ENCODE measurements at places on chromosomes 3 and 15.

- no peak for DNase-seq
Measured at GRCh38 chr15:99390667-99391066, 139.4 kb downstream of the LRRC28 start.

DNA sequence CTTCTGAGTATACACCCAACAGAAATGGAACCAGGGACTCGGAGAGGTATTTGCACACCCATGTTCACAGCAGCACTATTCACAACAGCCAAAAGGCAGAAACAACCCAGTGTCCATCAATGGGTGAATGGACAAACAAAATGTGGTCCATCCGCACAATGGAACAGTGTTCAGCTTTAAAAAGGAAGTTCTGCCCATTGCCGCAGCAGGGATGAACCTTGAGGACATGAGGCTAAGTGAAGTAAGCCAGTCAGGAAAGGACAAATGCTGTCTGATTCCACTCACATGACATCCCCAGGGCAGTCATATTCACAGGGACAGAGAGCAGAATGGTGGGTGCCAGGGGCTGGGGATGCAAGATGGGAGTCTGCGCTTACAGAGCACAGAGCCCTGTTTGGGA lies 7.5 kb downstream of the IQSEC1 start:
- DNase-seq: no peak

GRCh38 chr3:115958526-115958925 lies 335.2 kb downstream of the GAP43 start:
- no peak for DNase-seq

DNA sequence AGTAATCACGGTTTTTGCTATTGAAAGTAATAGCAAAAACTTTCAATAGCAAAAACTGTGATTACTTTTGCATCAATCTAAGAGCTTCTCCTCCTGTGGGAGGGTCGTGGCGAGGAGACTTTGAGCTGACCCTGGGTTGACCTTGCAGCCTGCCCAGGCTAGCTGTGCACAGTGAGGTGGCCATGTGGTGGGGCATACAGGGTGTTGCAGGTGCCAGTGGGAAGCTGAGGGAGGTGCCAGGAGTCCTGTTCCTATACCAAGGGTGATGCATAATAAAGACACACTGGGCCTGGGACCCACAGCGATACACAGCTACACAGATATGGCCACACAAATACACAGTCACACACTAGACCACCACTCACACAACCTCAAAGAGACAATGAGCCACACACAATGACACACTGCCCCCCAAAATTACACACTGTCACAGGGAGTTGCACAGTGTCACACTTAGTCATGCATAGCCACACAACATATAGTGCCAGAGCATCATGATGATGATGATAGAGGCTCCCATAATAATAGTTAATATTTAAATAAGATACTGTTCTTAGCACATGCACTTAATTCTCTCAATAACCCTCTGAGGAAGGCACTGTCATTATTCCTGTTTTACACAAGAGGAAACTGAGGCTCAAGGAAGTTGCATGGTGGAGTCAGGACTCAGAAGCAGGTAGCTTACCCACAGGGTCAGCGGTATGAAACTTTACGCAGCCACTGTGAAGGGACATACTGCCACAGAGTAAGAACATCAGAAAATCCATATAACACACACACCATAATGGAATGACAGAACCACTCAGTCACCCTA lies 6.3 kb downstream of the PLCD1 start:
- DNase-seq: no peak

DNA sequence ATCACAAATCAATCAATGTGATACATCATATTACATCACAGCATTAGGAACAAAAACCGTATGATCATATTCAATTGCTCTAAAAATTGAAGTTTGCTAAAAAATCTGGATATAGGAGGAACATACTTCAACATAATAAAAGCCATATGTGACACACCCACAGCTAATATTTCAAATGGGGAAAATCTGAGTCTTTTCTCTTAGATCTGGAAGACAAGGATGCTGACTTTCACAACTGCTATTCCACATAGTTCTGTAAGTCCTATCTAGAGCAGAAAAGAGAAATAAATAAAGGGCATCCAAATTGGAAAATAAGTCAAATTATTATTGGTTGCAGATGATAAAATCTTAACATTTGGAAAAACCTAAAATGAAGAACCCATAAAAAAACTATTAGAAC lies 256.8 kb upstream of the SGO1 start:
- DNase-seq: no peak

- DNase-seq: no peak
Measured at GRCh38 chr3:1082108-1082507, 10.7 kb upstream of the CNTN6 start.

- DNase-seq: no peak
Measured at GRCh38 chr3:105899516-105899915, 30.7 kb upstream of the CBLB start.

DNA sequence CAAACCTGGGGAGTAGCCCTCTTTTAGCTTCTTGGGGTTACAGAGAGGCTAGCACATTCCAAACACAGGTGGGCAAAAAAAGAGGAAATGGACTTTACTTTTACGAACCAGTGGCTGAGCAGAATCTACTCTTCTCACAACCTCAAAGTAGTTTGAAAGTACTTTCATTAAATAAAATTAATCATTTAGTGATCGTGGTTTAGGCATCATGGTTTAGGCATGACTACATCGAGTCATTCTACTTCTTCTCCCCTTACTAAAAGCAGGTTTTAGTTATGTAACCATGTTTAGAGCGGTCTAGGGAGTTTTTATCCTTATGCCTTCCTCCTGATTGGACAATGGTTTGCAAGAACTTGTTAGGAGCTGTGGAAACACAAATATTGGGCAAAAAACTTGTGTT lies 2.5 kb upstream of the GREM1 start:
- DNase-seq: no peak

DNA sequence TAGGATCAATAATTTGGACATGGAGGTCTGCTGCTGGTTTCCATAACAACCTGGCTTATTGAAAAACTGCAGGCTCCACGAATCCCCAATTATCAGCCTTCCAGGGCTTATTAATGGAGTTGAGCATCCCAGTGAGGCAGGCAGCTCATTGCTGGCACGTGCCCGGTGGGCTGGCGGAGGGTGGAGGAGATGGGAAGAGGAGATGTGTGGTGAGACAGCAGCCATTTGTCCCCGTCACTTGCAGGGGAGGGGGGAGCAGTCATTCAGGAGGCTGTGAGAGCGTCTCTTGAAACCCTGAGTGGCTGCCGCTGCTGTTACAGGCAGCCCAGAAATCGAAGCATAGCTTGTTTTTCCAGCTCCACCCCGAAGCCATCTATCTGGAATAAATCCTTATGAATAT lies 70.6 kb downstream of the GAP43 start:
- DNase-seq: no peak

DNA sequence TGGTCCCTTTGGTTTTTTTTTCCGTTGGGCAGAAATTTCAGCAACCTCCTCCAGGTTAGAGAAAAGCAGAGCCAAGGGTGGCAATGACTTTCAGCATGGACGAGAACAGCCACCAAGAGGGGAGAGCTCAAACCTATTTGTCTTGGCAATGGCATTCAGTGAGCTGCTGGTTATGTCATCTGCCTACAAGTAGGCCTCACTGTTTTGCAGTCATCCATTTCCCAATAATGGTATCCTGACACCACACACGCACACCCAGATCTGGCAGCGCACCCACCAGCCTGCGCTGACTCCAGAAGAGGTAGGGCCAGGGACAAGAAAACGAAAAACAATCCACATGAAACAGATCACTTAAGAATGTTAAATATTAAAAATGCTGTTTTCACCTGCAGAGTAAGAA lies 92.3 kb downstream of the MAGI1 start:
- no peak for DNase-seq

DNA sequence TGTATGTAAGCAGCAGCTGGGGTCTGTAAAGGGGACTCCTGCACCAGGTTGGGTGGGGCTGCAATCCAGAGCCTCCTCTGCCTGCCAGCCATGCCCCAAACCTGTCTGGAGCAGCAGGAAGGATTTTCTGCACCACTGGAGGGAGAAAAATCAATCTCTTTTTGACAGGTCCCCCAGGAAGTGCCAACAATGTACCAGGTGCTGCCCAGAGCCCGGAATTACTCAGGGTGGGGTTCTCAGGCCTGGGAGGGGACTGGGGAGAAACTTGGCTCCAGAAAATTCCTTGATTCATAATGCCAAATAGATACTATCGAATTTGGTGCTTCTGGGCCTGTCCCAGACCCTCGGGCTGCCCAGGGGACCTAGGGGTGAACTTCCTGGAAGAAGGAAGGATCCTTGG lies 52.6 kb downstream of the WNT7A start:
- no peak for DNase-seq

DNA sequence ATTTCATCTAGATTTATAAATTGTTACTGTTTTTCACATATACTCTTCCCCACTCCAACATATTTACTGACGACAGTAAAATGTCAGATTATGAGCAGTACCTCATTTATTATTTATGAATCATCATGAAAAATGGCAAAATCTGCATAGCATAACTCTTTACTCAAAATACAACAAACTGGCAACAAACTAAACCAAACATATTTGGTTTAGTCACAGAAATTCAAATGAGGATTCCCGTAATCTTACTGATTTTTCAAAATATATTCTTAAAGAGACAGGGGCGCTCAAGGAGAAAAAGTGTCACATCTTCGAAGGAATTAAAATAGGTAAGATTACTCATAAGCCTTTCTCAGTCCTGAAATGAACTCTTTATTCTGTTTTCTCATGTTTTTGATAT lies 3.0 kb upstream of the GPR87 start:
- DNase-seq: no peak

DNA sequence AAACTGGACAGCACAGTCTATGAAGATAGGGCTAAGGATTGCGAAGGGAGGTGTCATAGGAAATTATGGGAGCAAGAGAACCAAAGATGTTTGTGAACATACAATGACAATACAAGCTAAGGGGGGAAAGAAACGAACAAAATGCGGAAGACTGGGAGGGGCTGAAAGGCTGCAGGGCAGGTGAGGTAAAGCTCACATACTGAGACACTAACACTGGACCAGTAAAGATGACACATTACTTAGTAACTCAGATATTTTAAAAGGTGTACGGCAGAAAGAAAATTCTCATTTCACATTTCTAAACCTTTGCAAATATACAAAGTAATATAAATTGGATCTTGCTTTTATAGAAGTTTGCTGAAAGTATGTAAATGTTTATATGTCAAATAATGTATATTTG lies 10.1 kb downstream of the CLDND1 start:
- no peak for DNase-seq

DNA sequence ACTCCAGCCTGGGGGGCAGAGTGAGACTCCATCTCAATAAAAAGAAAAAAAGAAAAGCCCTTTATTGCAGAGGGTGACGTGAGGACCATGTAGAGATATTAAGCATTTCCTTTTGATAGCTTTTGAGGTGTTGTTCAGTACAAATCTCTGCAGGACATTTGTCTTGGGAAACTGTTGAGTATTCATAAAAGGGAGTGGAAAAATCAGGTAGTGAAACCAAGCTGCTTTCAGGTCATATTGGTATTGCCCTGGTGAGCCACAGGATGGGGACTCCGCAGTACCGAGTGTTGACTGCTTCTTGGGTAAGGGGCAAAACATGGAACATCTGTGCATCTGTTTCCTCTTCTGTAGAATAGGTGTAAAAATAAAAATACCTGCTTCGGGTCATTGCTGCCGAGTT lies 9.9 kb downstream of the ITPR1 start:
- DNase-seq: no peak

- no peak for DNase-seq
Measured at GRCh38 chr15:41713047-41713446, 52.8 kb downstream of the MGA start.

DNA sequence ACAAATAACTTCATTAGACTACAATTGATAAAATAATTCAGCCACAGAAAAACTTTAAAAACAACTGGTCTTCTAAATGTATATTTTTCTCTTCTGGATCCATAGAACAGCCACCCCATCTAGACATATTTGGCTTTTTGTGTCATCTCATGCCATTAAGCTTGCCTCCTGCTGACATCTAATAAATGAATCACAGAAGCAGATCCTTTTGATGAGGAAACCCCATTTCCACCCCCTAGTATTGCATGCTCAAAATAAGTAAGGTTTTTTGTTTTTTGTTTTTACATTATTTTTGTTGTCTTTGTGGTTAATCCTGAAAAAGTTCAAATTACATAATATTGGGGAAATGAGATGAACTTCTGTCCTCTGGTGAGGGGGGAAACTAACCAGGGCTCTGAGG lies 94.8 kb downstream of the DUT start:
- no peak for DNase-seq

GRCh38 chr3:17820704-17821103 lies 78.3 kb upstream of the TBC1D5 start:
- no peak for DNase-seq

DNA sequence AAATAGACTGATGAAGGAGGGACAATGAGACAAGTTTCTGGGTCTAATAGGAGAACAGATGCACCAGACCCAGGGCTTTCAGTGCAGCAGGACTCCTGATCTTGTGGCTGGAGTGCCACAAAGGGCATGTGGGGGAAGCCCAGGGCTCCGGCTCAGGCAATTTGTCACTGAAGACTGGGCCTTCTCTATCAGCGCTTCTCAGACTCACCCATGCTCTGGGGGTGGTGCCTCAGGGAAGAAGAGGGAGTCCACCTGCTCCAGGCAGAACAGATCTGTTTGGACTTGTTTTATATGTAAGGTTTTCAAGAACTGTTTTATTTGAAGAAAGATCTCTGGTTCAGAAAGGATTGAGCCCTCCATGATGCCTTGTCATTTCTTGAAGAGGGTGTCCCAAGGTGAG lies 112.4 kb upstream of the TLE3 start:
- DNase-seq: no peak

DNA sequence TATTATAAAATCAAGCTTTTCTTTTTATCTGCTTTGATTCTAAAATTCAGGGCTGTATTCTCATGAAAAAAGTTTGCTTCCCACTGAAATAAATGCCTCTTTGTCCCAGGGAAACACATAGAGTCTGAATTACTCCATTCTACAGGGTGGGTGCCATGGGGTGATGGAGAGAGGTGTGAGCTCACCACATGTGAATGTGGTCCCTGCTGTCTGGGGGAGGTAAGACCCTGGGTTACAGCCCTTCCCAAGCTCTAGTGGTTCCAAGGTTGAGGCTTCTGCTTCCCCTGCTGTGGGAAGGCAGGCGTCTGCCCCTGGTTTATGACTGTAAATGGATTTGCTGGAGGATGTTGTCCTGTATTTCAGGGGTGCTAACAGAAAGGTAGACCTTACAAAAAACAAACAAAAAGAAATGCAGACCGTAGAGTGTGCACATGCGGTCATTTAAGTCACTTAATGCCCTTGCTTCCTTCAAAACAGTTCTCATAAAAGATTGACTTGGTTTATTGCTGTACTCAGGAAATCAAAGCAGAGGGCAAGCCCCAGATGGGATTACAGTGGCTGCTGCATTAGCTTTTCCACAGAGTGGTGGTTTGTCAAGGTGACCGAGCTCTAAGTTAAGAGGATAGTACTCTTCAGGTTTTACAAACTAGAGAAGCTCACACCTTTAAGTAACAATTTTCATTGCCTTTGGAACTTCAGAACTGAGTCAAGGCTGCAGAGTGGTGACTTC lies 49.2 kb downstream of the CTDSPL start:
- no peak for DNase-seq

DNA sequence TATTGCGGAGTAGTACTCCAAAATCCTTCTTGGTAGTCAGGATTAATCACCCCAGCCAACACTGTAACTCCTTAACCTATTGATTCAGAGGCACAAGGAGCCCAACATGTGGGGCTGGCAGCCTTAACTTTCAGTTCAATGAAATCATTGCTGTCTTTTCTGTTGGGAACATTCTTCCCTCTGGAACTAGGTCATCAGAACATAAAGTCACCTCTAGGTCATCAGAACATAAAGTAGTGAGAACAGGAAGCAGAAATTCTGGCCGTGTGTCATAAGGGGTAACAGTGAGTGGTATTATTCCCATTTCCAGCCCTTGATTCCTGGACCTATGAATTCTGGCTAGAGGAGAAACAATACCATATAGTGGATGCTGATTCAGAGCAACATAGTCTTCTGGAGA lies 71.5 kb upstream of the TNIK start:
- DNase-seq: no peak

All from urinary bladder (tissue), 4 donors.